ENCODE measurements at places on chromosomes 13 and 19.

- DNase-seq = no peak
Measured at GRCh38 chr19:3046698-3047495, 15.4 kb downstream of the TLE5 start.

DNA sequence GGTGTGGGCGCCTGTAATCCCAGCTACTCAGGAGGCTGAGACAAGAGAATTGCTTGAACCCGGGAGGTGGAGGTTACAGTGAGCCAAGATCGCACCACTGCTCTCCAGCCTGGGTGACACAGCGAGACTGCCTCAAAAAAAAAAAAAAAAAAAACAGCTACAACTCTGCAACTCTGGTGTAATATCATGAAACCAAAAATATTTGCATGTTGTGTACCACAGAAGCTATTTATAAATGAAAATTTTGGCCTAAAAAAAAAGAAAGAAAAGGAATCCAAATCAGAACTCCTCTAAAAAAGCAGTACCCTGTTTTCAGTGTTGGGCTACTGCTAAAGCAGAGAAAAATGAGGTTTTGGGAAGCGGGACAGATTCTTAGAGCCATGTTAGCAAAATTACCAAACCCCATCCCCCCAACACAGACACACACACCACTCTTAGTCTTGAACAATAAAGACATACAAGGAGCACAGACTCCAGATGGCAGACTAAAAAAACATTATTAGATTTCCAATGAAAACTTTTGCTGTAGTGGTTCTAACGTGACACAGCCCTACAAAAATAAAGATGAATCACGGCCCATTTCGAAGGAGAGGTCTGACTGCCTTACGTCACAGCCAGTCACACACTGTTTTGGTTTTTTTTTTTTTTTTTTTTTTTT, 51.5 kb downstream of the INSR start:
- no peak for DNase-seq

- peak; percentile 39 for DNase-seq
Measured at GRCh38 chr19:18202778-18203407, 949 bp downstream of the RAB3A start.

DNA sequence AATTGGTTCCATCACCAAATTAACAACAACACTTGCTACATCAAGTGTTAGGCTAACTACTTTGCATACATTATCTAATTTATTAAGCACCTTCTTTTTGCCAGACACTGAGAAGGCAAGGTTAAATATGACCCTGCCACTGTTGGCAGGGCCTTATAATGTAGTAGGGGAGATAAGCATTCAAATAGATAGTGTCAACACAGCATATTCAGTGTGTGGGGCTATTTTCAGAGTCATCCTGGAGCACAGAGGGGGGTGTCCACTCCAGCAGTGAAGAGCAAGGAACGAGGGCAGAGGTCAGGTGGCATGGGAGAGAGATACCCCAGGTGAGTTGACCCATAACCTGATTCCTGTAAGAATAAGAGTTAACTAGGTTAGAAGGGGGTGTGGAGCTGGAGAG, 121.6 kb downstream of the COG6 start:
- no peak for DNase-seq

DNA sequence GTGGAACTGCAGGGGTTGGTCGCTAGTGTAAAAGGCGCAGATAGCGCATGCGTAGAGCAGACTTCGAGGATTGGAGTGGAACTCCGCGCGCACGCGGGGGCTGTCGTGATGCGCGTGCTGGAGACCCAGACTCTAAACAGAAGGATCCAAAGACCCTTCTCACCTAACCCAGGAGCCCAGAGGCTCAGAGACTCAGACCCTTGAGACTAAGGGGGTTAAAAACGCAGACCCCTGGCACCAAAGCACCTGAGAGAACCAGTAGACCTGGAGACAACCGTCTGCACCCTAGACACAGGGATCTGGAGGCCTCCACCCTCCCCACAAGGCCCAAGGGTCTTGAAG, 567 bp upstream of the CTU1 start:
- no peak for DNase-seq

DNA sequence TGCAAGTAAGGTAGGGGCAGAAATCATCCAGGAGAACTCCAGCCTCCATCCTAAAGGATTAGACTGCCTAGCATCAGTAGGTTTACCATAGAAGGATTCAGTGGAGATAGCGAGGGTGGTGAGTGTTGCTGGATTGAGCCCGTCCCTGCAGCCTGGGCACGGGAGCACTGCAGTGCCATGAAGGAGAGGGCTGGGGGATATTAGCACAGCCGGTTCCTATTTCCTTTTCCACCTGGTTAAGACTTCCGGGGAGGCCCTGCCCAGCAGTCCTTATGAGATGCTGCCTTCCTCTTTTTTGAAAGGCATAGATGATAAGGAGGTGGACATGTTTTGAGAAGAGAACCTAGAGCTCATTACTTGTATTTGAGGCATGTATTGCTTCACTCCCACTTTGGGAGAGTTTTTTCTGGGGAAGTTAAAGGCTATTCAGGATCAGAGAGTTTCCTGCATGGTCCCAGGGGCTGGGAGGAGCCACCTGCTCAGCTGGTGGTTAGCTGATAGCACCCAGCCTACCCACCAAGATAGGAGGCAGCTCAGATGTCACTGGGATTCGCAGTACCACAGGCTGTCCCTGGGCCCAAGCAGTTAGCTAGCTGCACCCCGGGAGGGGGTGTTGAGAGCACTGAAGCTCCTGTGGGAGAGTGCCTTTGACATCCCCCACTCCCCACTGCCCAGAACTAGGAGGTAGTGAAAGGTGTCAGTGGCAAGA, 17.2 kb downstream of the ACTN4 start:
- DNase-seq = peak; percentile 89

- no peak for DNase-seq
Measured at GRCh38 chr13:20161275-20161950, 561 bp upstream of the GJA3 start.

DNA sequence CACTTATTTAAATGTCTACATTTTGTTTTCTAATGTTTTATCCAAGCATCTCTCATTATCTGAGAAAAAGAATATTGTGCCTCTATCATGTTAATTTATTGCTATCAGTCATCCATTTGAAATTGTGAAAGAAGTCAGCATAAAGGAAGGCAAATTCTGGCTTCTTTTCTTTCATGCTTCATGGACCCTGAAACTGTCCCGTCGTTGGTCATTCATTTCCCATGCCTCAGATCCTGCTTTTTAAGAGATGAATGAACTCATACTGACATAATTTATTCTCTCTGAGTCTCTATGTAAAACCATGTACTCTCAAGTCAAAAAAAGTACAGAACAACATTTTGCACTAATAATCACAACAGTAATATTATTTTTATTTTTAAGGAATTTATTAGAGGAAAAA, 2512.0 kb downstream of the PCDH9 start:
- no peak for DNase-seq

DNA sequence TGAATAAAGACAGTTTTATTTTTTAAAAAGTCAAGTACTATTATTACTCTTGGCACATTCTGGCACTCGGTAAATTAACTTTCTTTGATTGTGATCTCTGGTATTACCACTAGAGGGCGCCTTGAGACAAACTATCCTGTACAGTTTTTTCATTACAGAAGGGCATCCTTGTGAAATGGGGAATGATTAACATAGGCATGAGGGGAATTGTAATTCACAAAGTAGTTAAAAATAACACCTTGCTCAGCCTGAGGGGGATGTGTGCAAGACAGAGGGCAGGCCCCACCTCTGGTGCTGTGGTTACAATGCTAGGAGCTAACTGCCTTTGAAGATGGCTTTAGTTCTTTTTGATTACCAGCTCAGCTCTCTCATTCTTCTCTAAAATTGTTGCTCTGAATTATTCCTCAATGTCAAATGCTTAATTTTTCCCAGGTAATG, 24.2 kb upstream of the C1QTNF9B start:
- peak; percentile 61 for DNase-seq

GRCh38 chr13:69389899-69390298, 717.7 kb upstream of the ATXN8OS start:
- DNase-seq = peak; percentile 5

- no peak for DNase-seq
Measured at GRCh38 chr13:51674276-51674675, 90.0 kb downstream of the WDFY2 start.

DNA sequence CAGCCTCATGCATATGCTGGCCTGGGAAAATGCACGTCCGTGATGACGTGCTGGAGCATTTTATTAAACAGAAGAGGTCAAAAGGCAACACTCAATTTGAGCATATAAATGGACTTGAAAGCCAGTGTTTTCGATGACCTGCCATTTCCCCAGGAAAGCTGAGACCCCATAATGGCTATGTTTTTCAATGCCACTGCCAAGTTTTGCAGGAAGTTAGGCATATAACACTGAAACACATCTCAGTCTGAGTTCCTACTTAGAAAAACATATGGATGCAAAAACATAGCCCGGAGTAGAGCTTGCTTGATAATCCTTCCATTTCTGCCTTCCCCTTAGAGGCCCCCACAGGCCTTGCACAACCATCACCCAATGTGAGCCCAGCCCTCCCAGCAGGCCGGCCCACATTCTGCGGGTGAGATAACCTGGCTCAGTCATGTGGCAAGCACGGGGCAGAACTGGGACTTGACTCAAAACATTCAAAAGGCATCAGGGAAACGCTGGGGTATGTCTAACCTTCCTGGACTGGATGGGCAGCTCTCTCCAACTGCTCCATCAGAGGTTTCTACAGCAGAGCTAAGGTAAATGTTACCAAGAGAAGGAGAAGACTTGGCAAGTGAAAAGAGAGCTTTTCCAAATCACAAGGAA, 24.9 kb downstream of the EPS15L1 start:
- DNase-seq = peak; percentile 93

- DNase-seq = no peak
Measured at GRCh38 chr19:16627928-16628182, 149 bp downstream of the MED26 start.

GRCh38 chr13:75425216-75426009, 56.6 kb downstream of the TBC1D4 start:
- DNase-seq = peak; percentile 67

GRCh38 chr19:1719519-1719918, 33.8 kb upstream of the ONECUT3 start:
- DNase-seq = no peak

DNA sequence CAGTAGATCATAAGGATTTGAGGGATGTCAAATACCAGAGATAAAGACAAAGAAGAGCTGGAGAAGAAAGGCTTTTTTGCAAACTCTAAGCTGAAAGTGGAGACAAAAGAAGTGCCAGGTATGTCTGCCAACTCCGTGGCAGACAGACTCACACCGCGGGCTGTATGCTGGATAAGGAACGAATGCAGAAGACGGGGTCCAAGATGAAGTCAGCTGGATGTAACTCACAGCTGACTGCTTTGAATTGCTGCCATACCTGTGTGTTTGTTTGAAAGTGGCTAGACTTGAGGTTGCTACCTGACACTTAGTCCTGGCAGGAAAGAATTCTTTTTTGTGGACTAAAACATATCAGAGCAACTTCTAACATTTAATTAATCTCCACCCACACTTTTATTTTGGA, 398.8 kb downstream of the DLEU7 start:
- no peak for DNase-seq

- no peak for DNase-seq
Measured at GRCh38 chr13:98274921-98275487, 97.9 kb upstream of the RNF113B start.

GRCh38 chr19:32200312-32201038, 144.9 kb upstream of the ZNF507 start:
- DNase-seq = no peak

GRCh38 chr13:44125943-44126469, 246.3 kb downstream of the LACC1 start:
- DNase-seq = no peak

DNA sequence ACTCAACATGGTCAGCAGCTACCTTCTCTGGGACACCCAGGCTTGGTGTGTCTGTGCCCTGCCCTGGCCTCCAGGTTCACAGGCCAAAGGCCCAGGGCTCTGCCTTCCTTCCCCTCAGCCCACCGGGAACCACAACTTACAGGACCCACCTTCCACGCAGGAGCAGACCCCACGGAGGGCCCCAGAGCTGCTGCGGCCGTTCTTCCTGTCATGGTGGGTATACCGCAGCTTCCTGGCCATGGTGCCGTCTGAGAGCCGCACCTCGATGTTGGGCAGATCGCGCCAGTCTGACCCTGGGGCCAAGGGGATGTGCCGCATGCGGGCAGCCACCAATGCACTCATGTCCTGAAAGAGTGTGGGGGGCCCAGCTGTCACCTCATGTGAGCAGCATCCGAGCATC, 17.2 kb upstream of the EIF3G start:
- DNase-seq = no peak

DNA sequence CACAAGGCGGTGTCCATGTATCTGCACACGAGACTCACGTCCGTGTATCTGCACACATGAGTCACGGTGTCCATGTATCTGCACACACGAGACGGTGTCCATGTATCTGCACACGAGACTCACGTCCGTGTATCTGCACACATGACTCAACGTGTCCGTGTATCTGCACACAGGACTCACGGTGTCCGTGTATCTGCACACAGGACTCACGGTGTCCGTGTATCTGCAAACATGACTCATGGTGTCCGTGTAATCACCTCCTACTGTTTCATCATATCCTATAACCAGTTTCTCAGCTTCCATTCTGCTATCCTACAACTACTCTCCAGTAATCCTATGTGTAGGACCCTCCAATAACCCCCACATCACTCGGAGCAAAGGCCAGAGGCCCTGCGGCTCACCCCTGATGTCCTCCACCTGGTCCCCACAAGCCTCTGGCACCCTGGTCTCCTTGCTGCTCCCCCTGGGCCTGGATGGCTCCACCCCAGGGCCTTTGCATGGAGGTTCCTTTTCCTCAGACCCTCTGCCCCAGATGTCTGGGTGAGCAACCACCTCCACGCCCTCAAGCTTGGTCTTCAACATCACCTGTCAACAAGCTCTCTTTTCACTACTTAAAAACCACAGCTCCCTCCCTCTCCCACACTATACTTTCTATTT, 2.5 kb upstream of the TMEM255B start:
- no peak for DNase-seq

DNA sequence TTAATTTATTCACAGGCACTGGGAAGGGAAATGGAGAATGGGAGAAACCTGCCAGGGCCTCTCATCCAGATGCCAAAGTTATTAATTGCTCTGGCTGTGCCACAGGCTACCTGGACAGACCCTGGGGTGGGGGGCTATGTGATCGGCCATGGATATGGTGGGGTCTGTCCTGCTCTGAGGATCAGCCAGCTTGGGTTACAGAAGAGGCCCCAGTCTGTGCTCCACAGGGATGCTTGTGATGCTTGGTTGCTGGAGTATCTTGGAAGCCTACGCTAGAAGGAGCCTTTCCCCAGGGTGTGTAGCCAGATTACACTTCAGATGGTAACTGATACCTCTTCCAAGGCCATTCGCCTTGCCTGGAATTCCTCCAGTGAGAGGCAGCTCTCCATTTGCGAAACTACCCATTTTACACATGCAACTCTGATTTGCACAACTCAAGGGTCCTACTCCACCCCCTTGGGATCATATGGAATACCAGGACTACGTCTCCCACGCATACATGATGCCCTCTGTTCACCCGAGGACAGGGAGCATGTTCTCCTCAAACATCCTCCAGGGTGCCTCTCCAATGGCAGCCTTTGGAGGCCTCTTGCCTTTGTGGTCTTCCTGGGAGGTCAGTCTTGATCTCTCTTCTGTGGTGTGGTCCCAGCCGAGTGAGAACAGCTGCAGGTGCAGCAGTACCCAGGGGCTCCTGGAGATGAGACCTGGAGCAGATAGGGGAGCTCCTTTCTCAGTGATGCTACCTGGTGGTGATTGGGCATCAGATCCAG, 186.6 kb upstream of the TSHZ3 start:
- no peak for DNase-seq

Data from hematopoietic multipotent progenitor cell treated with erythropoietin and hydrocortisone succinate and interleukin-3 and kit ligand, for 8 days (in vitro differentiated cells).